ENCODE measurements at places on chromosomes 5 and 9.

GRCh38 chr5:92421942-92422341 is 1038.8 kb upstream of the ARRDC3 start:
- no peak for DNase-seq

DNA sequence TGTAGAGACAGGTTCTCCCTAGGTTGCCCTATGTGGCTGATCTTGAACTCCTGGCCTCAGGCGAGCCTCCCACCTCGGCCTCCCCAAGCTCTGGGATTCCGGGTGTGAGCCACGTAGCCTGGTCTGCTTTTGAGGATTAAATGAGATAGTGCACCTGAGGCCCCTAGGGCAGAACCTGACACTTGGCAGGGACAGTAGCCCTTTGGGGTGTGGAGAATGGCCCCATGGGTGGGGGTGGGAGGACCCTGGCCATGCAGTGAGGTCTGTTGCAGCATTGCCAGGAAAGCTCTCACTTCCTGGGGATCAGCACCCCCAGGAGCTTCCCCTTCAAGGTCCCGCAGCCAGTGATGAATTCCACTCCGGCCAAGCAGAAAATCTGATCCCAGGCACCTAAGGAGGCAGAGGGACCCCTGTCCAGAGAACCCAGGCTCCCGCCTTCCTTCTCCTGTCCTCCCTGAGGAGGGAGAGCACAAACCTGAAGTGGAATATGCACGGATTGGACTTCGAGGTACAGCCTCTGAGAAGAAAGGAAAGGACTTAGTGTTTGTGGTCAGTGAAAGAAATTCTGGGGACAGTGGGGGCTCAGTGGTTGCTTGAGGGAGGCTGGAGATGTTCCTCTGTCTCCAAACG is 73.9 kb upstream of the UNC5A start:
- no peak for DNase-seq

GRCh38 chr9:128636024-128636390 is 20.6 kb downstream of the DYNC2I2 start:
- no peak for DNase-seq

- no peak for DNase-seq
Measured at GRCh38 chr9:112489876-112490666, 3.4 kb downstream of the KIAA1958 start.

GRCh38 chr9:96317335-96317980 is 15.5 kb upstream of the HSD17B3 start:
- peak; percentile 24 for DNase-seq

- DNase-seq: no peak
Measured at GRCh38 chr5:90472783-90473395, 1.7 kb downstream of the MBLAC2 start.

GRCh38 chr9:133460405-133461175 is 812 bp downstream of the CACFD1 start:
- no peak for DNase-seq

DNA sequence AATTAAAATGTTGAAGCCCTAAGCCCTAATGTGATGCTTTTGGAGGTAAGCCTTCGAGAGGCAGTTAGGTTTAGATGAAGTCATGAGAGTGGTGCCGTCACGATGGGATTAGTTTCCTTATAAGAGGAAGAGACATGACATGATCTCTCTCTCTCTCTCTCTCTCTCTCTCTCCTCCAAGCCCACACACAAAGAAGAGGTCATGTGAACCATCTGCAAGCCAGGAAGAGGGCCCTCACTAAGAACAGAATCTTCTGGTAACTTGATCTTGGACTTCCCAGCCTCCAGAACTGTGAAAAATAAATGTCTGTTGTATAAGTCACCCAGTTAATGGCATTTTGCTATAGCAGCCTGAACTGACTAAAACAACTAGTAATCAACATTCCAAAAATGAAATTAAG is 175.5 kb downstream of the GNA14 start:
- no peak for DNase-seq

GRCh38 chr9:82488313-82489200 is 500.0 kb downstream of the SPATA31D1 start:
- DNase-seq: peak; percentile 88

DNA sequence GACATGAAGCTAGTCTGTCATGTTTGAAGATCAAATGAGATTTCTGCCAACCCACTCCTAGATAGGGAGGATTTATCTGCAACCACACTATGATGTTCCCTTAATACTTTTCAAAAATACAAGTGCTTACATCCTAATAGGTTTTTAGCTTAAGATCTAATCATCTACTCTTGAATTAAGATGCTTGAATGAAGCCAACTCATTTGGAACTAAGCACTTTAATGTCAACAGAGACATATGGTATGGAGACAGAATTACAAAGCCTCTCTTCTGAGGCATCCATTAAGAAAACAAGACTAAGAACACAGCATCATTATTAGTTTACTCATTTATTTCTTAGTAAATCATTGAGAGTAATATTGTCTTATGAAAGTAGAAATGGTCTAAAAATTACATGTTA is 139.3 kb upstream of the NFIB start:
- DNase-seq: no peak

- DNase-seq: no peak
Measured at GRCh38 chr5:2732850-2733249, 18.6 kb downstream of the IRX2 start.

GRCh38 chr5:67974054-67974453 is 241.5 kb upstream of the PIK3R1 start:
- no peak for DNase-seq

GRCh38 chr5:65612298-65612907 is 11.7 kb downstream of the TRIM23 start:
- no peak for DNase-seq

- no peak for DNase-seq
Measured at GRCh38 chr9:81530310-81530810, 159.0 kb downstream of the TLE1 start.

DNA sequence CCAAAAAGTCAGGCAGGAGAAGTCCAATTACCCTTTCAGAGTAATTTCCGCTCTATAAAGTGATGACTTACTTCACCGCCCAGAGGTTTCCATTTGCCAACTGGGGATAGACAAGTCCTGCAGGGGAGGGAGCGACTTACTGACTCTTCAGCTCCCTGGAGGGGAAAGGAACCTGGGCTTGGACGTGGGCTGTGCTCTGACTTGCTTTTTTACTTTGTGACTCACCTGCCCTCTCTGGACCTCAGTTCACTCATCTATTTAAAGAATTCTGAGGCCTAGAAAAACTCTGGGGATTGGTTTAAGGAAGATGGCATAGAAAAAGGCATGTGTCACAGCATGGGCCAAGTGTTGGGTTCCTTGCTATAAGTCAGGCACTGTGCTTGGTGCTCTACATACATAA is 180.4 kb upstream of the TRIM32 start:
- DNase-seq: no peak

DNA sequence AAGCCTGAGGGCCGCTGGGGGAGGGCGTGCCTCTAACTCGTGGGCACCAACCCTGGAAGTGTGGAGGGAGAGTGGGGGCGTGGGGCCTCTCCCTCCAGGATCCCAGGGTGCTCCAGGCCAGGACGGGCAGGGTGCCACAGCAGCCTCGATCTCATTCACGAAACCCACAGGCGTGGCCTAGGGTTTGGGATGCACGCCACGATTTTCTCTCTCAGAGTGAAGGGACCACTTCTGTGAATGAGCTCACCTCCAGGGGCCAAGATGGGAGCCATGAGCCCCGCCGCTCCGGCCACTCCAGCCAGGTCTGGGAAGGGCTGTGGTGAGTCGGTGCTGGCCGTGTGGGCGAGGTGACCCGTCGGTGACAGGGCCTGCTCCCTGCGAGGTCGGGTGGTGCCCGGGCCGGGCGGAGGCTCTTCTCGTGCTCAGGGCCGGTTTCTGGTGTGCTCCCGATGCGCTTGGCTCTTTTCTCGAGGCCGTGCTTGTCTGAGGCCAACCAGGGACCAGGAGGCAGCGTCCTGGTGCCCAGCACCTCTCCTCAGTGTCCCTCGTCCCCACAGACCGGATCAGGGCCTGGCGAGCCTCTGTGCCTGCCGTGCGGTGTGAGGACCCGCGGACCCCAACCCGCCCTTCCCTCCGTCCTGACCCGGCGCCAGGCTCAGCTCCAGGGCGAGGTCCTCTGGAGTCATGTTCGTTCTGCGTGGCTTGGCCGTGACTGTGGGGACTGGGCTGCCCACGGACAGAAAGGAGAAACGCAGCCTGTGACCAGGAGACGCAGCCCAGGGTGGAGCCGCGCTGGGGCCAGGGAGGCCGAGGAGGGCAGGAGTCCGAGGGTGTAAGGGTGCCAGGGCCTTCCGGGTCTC is 31.0 kb downstream of the TPPP start:
- no peak for DNase-seq

- DNase-seq: peak; percentile 35
Measured at GRCh38 chr9:130172161-130172857, at the start of gene NCS1. Gene NCS1 (plus strand): TSS chr9:130172404. CDS start chr9:130172664, 260 bp downstream.

GRCh38 chr5:138352071-138352721 is at the start of gene KDM3B:
Gene KDM3B (plus strand): TSS chr5:138352685. CDS start chr5:138352796, 111 bp downstream.
- DNase-seq: peak; percentile 67

GRCh38 chr9:86405926-86406325 is 51.7 kb upstream of the TUT7 start:
- peak; percentile 64 for DNase-seq

GRCh38 chr5:176528761-176529115 is 8.5 kb downstream of the RNF44 start:
- DNase-seq: no peak

GRCh38 chr5:112419164-112419985 is at the start of gene EPB41L4A:
Gene EPB41L4A (minus strand): TSS chr5:112419277. CDS start chr5:112419039, 238 bp downstream.
- DNase-seq: no peak

DNA sequence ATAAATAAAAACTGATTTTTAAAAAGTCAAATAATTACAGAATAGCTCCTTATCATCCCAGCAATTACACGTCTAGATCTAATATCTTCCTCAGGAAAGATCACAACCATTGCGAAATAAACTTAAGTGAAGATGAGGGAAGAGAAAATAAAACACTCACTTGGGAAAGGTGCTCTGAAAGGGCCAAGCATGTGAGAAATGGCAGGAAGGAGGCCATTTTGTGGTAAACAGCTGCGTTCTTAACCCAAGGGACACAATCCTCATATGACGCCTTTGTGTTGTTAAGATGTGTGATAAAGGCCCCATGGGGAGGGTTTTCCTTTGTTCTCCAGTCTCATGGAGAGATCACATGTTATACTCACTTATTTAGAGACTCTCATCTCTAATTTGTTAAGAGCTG is 32.5 kb downstream of the JAKMIP2 start:
- no peak for DNase-seq

- no peak for DNase-seq
Measured at GRCh38 chr9:113533335-113534225, 70.1 kb downstream of the RGS3 start.

DNA sequence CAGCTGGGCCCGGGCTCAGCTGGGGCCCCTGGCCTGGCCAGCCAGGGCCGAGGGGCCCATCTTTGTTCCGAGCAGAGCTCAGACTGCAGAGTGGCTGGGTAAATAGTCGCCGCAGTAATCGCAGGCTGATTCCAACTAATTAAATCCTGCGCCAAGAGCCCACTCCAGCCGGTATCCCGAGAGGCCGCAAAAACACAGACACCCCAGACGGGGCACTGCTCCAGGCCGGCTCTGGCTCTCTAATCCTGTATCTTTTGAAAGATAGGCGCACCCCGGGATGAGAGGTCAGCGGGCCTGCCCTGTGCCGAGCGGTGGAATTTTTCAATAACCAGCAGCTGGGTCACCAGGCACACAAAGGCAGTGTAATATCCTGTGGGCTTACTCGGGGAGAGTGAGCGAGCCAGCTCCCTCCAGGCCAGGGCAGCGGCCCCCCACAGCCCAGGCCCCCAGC is 57.7 kb downstream of the LMX1B start:
- no peak for DNase-seq

DNA sequence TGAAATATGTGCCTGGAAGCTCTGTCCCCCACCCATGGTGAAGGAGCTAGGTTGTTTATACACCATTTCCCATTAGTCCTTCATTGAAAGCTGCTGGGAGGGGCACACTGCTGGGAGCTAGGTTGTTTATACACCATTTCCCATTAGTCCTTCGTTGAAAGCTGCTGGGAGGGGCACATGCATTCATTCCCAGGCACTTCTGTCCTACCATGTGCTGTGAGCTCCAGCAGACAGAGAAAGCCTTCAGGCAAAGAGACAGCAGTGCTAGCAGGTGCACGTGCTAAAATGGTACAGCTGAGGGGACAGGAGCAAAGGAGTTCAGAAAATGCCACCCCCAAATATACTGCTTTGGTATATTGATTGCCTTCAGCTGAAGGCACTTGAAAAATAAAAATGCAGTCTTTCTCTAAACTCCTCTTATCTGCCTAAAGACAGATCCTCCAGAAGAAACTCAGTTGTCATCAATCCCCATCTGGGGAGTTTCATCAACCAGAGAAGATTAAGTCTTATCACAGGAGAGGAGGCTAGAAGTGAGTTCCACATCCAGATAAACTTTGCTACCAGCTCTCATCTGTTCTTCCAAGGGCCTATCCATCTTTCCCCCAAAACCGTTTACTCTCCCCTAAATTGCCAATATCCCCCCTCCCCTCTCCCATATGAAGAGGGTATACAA is 27.7 kb upstream of the DAPK1 start:
- no peak for DNase-seq

DNA sequence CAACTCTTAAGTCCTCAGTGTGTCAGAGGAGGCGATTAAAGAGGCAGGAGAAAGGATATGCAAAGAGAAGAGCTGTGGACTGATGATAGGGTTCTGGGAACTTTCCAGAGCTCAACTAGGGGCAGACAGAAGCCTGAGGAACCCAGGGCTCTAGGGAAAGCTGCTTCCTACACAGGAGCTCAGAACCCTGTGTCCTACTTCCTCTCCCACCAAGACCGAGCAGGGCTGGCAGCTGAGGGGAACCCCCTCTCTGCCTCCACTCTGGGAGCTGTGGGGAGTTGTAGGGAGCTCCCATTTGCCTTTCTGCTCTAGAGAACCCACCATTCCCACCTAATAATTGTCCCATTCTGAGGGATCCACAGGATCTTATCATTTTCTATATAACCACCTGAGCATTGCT is 674.3 kb downstream of the ACTL7B start:
- no peak for DNase-seq

DNA sequence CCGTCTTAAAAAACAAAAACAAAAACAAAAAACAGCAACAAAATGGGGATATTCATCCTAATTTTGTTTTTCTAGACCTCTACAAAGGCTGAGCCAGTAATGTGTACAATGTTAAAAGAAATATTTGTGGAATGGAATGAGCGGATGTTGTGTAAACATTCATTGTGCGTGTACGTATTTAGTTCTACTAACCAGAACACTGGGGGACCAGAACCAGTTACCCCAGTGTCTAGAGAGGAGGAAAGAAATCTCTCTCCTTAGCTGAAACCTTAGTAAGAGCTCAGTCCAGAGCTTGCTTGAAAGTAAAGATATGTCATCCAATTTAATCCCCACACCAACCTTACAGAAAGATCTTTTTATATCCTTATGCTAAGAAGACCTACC is 106.7 kb upstream of the CPEB4 start:
- no peak for DNase-seq
